ENCODE measurements at places on chromosomes 4 and X.

DNA sequence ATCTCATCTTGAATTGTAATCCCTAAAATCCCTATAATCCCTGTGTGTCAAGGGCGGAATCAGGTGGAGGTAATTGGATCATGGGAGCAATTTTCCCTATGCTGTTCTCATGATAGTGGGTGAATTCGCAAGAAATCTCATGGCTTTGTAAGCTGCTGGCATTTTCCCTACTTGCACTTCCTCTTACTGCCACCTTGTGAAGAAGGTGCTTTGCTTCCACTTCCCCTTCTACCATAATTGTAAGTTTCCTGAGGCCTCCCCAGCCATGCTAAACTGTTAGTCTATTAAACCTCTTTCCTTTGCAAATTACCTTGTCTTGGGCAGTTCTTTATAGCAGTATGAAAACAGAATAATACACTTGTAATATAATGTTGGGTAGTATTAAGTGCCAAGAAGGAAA is 1087.4 kb upstream of the SLIT2 start:
- DNase-seq, result no peak

- DNase-seq, result no peak
Observed at GRCh38 chrX:150148749-150149672, 210.7 kb upstream of the EOLA2 start.

- DNase-seq, result no peak
Observed at GRCh38 chr4:98522062-98522461, 136.3 kb downstream of the TSPAN5 start.

DNA sequence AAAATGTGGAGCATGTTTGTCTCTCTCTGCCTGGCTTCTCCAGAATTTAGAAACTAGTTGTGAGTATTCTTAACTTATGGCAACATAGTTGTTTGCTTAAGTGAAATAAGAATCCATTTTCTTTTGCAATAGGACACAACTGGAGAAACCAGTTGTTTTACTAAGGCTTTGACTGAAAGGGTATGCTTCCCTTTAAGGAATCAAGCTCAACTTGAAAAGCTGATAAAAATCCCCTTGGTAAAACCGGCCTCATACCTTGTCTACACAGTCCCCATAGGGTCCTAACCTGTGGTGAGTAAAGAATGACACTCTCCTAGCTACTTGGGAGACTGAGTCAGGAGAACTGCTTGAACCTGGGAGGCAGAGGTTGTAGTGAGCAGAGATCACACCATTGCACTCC is 139.8 kb downstream of the NR3C2 start:
- DNase-seq, result no peak

GRCh38 chr4:1137063-1137776 is 23.9 kb upstream of the RNF212 start:
- DNase-seq, result no peak

GRCh38 chr4:121736735-121737351 is 28.1 kb downstream of the SMIM43 start:
- no peak for DNase-seq

GRCh38 chrX:67917421-67918010 is 373.7 kb downstream of the AR start:
- no peak for DNase-seq

- no peak for DNase-seq
Observed at GRCh38 chrX:44747317-44747716, 96.5 kb upstream of the DUSP21 start.

- DNase-seq, result no peak
Observed at GRCh38 chr4:54526560-54526959, 131.2 kb upstream of the KIT start.

GRCh38 chr4:67048530-67048929 is 496.8 kb downstream of the CENPC start:
- DNase-seq, result no peak

- no peak for DNase-seq
Observed at GRCh38 chr4:89316211-89316610, 8.6 kb upstream of the GPRIN3 start.

DNA sequence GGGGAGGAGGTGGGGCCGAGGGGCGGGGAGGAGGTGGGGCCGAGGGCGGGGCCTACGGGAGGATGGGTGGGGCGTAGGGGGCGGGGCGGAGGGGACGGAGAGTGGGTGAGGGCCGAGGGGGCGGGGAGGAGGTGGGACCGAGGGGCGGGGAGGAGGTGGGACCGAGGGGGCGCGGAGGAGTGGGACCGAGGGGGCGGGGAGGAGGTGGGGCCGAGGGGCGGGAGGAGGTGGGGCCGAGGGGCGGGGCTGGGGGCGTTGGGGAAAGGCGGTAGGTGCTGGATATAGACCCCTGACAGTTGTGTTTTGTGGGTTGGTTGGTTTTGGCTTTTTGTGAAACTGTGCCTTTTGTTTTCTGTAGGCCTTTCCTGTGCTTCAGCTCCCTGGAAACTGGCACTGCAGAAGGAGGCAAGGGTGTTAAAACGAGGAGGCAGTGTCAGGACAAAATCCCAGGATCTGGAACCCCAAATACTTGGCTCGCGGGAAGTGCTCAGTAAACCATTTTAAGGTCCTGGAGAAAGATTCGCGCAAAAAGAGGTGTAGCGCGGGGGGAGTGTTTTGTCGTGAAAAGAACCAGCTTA is 580 bp upstream of the MMGT1 start:
- DNase-seq, result peak; percentile 33

GRCh38 chr4:56914336-56914735 is 6.6 kb downstream of the REST start:
- DNase-seq, result no peak

- no peak for DNase-seq
Observed at GRCh38 chr4:140693562-140693961, 62.6 kb downstream of the TBC1D9 start.

DNA sequence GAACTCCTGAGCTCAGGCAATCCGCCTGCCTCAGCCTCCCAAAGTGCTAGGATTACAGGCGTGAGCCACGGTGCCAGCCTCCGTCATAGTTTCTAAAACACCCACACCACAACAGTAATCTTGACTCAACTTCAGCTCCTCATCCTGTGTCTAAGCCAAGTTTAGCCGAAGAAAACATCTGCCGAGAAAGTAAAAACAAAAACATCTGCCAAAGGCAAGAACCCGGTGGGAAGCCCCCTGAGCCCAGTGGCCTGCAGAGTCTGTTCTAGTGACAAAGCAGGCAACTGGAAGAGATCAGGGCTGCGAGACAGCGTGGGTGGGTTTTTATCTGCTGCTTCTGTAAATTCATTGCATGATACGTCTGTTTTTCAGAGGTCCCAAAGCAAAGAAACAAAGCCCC is 26.6 kb upstream of the CD99 start:
- no peak for DNase-seq

- DNase-seq, result no peak
Observed at GRCh38 chr4:147620315-147620714, 3.1 kb downstream of the TMEM184C start.

DNA sequence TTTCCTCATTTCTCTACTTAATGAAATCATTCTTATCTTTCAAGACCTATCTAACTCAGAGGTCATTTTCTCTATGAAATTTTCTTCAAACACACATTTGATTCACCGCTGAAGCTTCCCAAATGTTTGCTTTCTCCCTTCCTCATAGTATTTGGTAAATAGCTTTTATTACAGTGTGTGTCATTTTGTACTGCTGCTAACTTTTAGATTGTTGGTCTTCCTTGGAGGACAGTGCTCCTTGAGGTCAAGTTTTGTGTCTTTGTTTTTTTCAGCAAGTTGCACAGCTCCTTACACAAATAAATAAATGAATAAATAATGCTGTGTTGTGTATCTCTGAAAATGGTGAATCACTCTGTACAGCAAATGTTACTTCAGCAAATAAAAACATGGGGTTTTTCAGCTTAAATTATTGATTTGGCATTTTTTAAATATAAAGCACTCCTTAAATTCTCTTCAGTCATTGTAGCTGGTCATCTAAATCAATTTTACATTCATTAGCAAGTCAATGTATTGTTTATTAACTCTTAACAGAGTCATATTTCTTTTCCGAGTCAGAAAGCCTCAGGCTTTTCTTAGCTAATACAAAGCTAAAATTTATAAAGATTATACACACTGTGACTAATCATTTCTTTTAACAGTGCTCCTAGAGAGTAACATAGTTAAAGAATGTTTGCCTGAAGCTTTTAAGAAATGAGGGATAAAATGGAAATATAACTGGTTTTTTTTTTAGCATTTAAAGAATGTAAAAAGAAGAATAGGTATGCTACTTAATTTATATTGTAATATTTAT is 30.1 kb upstream of the MAD2L1 start:
- DNase-seq, result no peak

DNA sequence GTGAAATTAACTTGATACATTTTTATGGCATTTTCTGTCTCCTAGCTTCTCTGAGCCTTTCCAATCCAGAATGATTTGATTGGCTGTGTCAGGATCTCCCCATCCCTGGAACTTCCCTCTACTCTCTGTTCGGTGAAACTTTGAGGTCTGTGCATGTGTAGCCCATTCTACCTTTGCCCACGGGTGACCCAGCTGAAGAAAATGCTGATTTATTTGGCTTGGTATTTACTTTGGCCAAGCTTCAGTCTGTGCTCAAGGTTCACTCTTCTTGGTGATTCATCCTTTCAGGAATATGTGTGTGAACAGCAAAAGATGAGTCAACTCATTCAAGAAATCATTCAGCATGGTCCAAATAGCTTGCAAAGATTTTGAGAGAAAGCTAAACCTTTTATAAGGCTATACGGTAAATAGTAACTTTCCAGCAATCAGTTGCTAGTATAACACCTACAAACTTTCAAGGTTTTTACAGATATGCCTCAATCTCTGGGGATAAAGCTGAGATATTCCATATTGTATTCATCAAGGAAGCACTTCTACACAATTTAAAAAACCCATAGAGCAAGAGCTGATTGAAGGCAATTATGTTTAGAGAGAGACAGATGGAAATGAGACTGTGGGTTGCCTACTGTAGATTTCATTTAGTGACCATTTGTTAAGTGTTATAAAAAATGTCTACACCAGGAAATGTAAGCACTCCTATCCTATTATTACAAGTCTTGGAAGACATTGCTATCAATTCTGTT is 233.9 kb upstream of the CXXC4 start:
- DNase-seq, result no peak

- DNase-seq, result no peak
Observed at GRCh38 chr4:163482190-163482589, 8.6 kb upstream of the TKTL2 start.

DNA sequence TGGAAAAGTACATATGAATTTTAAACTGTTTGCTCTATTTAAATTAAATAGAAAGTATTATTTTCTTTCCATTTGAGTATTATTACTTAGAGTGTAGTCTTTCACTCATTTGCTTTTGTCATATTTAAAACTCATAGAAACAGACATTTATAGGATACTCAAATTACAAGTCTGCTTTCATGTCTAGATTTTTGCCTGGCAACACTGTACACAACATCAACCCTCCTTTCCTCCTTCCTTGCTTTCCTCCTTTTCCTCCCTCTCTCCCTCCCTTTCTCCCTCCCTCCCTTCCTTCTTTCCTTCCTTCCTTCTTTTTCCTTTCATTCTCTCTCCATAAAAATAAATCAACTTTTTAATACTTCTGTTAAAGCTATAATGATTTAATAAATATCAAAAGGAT is 2361.2 kb downstream of the ARAP2 start:
- no peak for DNase-seq

- no peak for DNase-seq
Observed at GRCh38 chrX:150429594-150429993, 66.5 kb downstream of the MAMLD1 start.

GRCh38 chr4:54941994-54942552 is 183.3 kb downstream of the KDR start:
- no peak for DNase-seq

DNA sequence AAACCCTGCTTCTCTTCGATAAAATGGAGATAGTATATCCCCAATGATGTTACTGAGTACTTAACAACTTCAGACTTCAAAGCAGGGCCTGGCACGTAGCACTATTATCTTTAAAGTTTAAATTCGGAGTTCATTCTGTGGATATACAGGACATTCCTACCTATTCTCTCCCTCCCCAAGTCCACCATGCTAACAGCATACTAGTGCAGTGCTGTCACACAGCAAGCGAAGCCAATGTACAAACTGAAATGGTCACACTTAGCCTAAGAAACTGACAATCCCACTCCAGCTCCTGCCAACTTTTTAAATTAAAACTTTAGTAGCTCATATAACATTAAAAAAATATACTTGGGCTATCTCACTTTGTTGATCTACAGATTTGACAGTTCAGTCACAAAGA is 1.2 kb upstream of the DNAJB14 start:
- DNase-seq, result no peak

GRCh38 chr4:86981789-86982188 is 47.0 kb downstream of the AFF1 start:
- DNase-seq, result no peak

GRCh38 chrX:101232316-101232715 is 12.7 kb downstream of the DRP2 start:
- no peak for DNase-seq

DNA sequence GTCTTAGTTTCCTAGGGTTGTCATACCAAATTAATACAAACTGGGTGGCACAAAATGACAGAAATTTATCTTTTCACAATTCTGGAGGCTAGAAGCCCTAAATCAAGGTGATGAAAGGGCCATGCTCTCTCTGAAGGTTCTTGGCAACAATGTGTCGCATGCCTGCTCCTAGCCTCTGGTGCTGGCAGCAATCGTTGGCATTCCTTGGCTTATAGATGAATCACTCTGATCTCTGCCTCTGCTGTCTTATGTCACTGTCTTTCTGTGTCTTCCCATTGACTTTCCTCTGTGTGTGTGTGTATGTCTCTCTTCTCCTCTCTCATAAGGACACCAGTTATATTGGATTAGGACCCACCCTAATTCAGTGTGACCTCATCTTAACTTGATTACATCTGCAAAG is 15.9 kb upstream of the INTU start:
- no peak for DNase-seq

GRCh38 chrX:107659286-107659685 is 31.0 kb downstream of the PRPS1 start:
- DNase-seq, result no peak

Data from activated T-cell treated with anti-CD3 and anti-CD28 coated beads for 48 hours (primary cell).